ENCODE measurements at places on chromosomes 4 and X.
A peak's percentile ranks its signal among the peaks of the same experiment; 100 is the strongest.

- DNase-seq: no peak
Measured at GRCh38 chrX:39675162-39675553, 422.6 kb downstream of the BCOR start.

DNA sequence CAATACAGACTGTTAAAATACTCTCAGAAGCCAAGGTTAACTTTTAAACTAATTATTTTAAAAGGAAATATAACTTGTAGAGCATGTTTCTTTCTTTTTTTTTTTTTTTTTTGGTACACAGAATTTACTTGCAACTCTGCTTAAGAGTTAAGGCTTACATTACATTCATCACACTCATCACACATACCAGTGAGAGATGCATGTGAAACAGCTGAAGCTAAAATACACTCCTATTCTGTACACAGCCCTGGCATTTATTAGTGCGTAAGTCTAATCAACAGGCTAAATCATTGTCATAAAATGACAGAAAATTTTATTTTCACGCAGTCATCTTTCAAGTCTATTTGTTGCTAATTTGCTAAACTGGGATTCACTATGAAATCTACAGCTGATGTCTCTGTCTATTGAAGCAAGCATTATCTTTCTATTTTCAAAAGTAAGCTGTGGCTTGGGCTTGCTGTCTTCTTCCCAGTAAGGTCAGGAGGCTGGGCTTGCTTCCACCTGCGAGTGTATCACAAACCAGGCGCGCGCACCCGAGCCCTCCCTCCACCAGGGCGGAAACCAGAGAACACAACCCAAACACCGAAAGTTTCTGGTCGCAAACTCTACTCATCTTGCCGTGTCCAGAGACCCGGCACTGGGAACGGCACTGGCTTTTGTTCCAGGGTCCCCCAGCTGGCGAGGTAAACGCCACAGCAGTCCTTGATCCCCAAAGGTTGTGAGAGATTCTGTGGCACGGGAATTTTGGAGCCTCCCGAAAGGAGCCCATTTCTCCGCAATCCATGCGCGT is 3.9 kb downstream of the MAML3 start:
- DNase-seq: peak; percentile 77

DNA sequence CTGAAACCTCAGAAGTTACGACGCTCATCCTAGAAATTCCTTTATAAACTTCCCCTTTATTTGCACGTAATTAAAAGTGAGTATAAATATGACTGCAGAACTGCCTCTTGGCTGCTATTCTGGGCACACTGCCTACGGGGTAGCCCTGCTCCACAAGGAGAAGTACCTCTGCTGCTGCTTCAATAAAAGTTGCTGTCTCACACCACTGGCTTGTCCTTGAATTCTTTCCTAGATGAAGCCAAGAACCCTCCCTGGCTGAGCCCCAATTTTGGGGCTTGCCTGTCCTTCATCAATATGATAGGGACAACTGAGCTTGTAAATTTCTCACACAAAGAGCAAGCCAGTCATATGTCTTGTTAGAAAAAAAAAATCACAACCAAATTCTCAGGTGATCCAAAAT is 115.8 kb downstream of the VEGFC start:
- DNase-seq: no peak

DNA sequence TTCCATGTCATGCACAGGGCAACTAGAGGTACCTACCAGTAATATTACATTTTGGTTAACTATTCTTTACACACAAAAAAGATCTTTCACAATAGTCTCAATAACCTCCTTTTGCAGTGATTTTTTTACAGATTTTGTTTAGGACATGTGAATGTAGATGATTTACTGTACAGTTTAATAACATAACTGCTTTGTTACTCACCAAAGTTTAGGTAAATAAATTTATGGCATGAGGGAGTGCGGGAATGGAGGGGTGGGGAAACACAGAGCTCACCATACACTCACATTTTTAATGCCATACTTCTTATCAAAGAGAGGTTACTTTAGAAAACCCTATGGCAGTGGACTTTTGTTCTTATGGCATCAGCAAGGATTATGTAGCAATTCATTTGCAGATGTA is 93.1 kb upstream of the TEX13A start:
- no peak for DNase-seq

GRCh38 chr4:48205107-48205506 is 64.5 kb downstream of the TEC start:
- DNase-seq: no peak

DNA sequence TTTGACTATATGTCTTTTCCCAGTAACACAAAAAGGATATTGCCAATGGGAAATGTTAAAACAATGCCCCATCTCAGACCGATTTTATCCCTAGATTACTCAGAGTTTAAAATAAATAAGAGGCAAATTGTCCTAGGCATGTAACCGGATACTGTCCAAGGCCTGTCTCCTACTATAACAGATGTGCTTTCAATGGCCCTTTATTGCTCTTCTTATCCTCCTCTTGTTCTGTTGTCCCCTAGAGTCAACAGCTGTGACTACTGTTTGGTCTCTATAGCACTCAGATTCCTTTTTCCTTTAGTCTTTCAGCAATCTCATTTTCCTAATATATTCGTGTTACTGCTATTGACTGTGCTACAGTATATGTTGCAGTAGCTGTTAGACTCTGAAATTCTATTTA is 66.8 kb upstream of the PLS3 start:
- DNase-seq: no peak

GRCh38 chr4:68951078-68951805 is at the start of gene UGT2A3:
TSS of gene UGT2A3 (minus strand) at chr4:68951804. CDS start at chr4:68951760, 44 bp downstream.
- no peak for DNase-seq

DNA sequence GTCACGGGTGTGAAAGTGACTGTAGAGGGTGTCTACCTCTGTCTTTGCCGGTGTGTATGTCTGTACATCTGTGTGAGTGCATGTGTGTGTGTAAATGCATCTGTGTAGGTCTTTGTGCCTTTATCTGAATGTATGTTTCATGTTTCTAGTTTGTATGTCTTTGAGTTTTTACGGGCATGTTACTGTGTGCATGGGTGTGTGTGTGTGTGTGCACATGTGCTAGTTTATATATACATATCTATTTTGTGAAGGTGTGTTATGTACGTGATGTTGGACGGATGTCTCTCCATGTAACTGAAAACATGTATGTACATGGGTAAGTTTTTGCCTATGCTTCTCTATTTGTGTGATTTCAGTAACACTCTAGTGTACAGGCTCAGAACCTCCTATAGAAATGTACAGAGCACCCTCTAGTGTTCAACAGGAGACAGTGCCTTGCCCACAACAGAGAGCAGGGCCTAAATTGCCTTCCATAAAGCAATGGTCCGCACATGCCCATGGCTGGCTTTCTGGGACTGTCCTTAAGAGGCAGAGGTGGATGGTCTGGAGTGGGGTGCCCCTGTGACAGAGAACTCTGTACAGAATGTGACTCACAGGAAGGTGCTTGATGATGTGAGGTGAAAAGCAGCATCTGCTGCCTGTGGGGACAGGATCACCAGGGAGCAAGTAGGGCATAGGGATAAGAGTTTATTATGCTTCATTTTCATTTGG is 343.5 kb downstream of the RAPGEF2 start:
- DNase-seq: peak; percentile 8

- no peak for DNase-seq
Measured at GRCh38 chrX:111543212-111543741, 31.8 kb downstream of the SERTM2 start.

DNA sequence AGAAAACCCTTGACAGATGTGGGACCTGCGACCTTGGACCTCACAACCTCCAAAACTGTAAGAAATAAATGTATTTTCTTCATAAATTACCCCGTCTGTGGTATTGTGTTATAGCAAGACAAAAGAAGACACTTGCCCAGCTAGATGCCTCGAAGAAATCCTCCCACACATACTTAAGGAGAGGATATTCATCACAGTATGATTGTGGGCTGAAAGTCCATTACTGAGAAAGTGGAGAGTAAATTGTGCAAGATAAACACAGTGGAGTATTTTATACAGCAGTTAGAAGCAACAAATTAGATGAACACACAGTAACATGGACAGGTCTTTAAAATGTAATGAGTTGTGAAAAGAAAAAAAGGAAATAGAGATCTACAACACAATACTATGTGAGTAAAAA is 25.8 kb upstream of the PLA2G12A start:
- no peak for DNase-seq

- DNase-seq: no peak
Measured at GRCh38 chr4:36303426-36304137, 22.2 kb downstream of the DTHD1 start.

GRCh38 chrX:136030303-136031191 is 45.3 kb downstream of the SLC9A6 start:
- DNase-seq: no peak

- no peak for DNase-seq
Measured at GRCh38 chr4:111399623-111400022, 745.6 kb upstream of the FAM241A start.

- DNase-seq: no peak
Measured at GRCh38 chrX:153981771-153982533, 9.4 kb downstream of the TMEM187 start.

DNA sequence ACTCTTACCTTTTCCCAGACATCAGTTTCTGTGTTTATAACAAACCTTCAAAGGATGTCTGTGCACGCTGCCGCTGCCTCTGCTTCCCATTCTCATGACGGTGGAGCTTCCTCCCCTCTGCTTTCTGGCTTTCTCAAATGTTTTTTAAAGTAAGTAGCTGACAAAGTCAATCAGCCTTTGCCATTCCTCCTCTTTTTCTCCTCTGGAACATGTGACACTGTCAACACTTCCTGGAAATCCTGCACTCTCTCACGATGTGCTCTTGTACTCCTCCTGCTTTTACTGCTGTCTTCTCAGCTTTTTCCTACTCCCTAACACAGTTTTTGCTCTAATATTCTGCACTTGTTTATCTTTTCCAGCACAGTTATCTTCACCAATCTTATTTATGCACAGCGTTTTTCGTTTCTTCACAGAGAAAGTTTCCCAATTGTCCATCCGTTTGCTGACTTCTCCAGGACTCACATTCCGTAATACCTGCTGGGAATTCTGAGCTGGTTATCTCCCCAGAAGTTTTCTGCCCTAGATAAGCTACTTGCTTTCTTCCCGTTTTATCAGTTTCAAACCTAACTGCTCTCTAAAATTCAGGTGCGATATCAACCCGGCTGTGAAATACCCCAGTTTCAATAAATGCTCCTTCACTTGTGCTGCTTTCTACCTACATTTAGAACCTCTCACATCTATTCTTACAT is 465.6 kb upstream of the AGA start:
- DNase-seq: no peak

DNA sequence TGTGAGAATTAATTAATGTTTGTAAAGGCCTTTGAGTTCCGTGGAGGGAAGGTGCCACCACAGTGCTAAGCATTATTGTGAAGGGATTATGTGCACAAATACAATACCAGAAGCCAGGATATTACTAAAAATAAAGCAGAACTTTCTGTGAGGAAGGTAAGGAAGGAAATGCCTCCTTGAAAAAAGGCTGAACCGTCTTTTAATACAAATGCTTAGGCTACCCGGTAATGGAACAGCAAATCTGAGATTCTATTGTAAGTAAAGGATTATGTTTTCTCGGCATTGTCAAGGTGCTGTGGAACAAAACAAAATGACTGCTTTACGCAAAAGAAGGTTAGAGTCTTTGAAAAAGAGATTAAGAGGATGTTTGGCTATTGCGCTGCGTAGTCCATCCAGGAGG is 57.9 kb upstream of the SPRY1 start:
- no peak for DNase-seq

DNA sequence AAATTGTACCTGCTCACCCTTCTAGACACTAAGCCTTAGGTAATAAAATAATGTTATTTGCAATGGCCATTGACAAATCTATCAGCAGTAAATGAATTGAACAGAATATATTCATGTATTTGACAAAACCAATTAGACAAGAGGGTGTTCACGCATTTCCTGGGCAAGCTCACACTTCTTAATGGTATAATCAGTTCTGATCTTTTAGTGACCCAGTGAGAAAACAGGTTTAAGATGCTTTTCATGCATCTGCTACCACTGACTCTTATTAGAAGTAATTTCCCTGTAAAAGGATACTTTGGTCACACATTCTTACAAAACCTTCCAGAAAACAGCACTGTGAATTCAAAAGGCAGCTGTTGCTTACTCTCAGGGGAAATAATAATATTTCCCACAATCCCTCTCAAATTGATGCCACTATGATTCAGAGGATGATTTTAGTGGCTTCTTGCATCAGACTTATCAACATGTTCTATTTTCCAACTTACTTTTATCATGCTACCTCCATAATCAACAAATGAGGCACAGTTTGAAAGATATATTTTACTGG is 313.9 kb upstream of the NWD2 start:
- no peak for DNase-seq

DNA sequence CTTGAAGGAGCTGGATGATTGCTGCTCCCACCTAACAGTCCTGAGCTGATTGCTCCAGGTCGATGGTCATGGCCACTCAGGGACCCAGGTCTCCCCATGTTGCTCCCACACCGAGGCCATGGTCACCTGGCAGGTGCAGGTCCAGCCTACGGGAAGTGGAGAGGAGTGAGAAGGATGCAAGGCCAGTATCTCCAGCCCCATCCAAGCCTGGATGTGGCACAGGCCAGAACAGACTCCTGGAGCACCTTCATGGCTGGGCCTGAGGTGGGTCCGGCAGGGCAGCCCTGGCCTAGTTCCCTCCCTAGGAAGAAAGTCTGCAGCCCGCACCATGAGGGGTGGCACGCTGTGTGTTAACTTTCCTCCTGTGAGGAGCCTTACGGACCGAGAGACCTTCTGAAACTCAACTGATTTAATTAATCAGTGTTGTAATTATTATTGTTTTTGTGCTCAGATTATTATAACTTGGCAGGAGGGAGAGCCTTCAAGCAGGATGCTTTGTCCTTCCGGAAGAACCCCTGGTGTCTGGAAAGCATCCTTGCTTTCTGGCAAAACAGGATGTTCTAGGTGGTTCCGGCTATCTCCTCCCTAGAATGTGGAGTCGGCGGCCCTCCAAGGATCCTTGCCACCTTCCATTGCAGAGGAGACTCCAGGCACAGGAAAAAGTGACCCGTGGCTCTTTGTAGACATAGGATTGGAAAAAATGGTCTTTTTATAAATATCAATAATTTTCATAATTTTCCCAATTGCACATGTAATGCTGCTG is 92.3 kb upstream of the ADRA2C start:
- no peak for DNase-seq

DNA sequence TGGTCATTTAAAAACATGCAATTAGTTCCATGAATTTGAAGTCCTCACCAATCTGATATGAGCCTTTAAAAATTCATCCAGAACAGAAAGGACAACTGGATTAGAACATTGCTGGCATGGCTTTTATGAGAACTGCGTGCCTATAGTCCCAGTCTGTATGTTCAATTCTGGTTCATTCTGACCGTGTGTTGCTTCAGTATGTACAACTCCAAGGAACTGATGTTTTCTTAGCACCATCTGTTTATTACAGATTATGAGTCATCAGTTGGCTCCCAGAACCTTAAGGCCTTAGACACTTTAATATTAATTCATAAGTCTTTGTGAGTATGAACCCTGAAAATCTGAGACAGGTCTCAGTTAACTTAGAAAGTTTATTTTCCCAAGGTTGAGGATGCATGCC is 115.0 kb downstream of the CEP44 start:
- DNase-seq: no peak

- no peak for DNase-seq
Measured at GRCh38 chr4:70936200-70936787, 34.1 kb downstream of the MOB1B start.

DNA sequence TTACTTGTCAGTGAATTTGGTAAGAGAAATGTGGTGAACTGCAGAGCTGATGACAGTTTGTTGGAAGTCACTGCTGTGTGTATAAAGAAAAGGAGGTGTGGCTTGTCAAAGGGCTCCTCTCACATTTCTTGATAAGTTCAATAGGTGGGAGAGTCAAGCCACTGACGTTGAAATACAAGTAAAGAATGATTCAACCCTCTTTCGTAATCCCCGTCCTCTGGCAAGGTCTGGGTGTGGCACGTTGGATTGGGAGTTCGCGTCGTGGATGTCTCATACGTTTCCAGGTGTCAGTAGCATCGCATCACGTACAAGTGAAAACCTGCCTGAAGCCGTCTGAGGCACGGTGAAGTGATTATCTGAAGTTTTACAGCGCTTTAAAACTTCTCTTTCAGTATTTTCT is 76.4 kb downstream of the EGF start:
- DNase-seq: no peak
